ENCODE measurements at places on chromosomes 16 and 17. TPM values are rescaled to one million over a fixed set of nuclear protein-coding genes. Genes with fewer than 3 reads are reported as not detected.

MYH8 gene
- total RNA-seq: not detected

LDHD gene
- 0.55 TPM for total RNA-seq

PPL gene
- total RNA-seq: 26.5 TPM

CA4 gene
- not detected for total RNA-seq

SPATA32 gene
- total RNA-seq: not detected

IL32 gene
- 621 TPM for total RNA-seq

DBNDD1 gene
- 27.2 TPM for total RNA-seq

CA7 gene
- not detected for total RNA-seq

TNFRSF13B gene
- total RNA-seq: not detected

KCNH6 gene
- 0.07 TPM for total RNA-seq

CTRB2 gene
- not detected for total RNA-seq

PLEKHG4 gene
- total RNA-seq: 19.7 TPM

NFE2L1 gene
- 228 TPM for total RNA-seq

KRTAP3-2 gene
- total RNA-seq: not detected

KRTAP2-4 gene
- total RNA-seq: not detected

SLC38A7 gene
- total RNA-seq: 42.6 TPM

FAM20A gene
- total RNA-seq: 0.13 TPM

SYT17 gene
- 0.62 TPM for total RNA-seq

ABCC12 gene
- not detected for total RNA-seq

BAIAP3 gene
- total RNA-seq: 1.2 TPM

KCNG4 gene
- not detected for total RNA-seq

KRTAP9-4 gene
- not detected for total RNA-seq

PIK3R5 gene
- total RNA-seq: 1.7 TPM

ABCC11 gene
- not detected for total RNA-seq

Data from kidney epithelial cell (primary cell).